ENCODE measurements at places on chromosomes 2 and 18.

DNA sequence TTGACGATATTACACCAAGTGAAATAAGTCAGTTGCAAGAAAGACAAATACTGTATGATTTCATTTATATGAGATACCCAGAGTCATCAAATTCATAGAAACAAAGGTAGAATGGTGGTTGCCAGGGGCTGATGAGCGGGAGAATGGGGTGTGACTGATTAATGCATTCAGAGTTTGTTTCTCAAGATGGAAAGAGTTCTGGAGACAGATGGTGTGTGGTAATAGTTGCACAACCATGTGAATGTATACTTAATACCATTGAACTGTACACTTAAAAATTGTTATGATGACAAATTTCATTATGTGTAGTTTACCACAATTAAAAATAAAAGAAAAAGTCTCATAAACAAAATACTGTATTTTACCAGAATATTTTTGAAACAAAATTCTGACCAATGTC is 117.3 kb downstream of the PIGN start:
- no peak for DNase-seq

- no peak for DNase-seq
These were observed 82.5 kb upstream of the GAREM1 start for GRCh38 chr18:32553174-32553573.

GRCh38 chr2:157720504-157720903 is 91.8 kb upstream of the ACVR1C start:
- no peak for DNase-seq

- no peak for DNase-seq
These were observed 6.8 kb upstream of the DCDC2C start for GRCh38 chr2:3696545-3696944.

- no peak for DNase-seq
These were observed 55.8 kb downstream of the MYOM1 start for GRCh38 chr18:3163968-3164367.

GRCh38 chr2:190887089-190887488 is 6.5 kb downstream of the GLS start:
- peak; percentile 46 for DNase-seq

- DNase-seq: no peak
These were observed 80.3 kb upstream of the TTC39C start for GRCh38 chr18:23934252-23934651.

DNA sequence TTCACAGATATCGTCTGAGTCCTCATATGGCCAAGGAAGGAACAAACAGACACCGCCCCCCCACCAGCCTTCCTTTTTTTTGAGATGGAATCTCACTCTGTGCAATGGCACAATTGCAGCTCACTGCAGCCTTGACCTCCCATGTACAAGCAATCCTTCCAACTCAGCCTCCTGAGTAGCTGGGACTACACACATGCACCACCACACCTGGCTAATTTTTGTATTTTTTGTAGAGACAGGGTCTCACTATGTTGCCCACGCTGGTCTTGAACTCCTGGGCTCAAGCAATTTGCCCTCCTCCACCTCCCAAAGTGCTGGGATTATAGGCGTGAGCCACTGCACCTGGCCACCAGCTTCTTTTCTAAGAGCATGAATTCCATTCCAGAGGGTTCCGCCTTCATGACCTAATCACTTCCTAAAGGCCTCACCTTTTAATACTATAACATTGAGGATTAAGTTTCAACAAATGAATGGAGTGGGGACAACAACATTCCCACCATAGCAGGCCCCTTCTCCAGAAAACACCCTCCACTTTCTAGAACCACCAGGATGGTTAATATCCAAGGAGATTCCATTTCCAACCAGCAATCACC is 2.2 kb upstream of the TMBIM1 start:
- no peak for DNase-seq

- no peak for DNase-seq
These were observed 26.2 kb downstream of the TRIB2 start for GRCh38 chr2:12742891-12743290.

- no peak for DNase-seq
These were observed 236.8 kb downstream of the NCKAP5 start for GRCh38 chr2:133331436-133331835.

DNA sequence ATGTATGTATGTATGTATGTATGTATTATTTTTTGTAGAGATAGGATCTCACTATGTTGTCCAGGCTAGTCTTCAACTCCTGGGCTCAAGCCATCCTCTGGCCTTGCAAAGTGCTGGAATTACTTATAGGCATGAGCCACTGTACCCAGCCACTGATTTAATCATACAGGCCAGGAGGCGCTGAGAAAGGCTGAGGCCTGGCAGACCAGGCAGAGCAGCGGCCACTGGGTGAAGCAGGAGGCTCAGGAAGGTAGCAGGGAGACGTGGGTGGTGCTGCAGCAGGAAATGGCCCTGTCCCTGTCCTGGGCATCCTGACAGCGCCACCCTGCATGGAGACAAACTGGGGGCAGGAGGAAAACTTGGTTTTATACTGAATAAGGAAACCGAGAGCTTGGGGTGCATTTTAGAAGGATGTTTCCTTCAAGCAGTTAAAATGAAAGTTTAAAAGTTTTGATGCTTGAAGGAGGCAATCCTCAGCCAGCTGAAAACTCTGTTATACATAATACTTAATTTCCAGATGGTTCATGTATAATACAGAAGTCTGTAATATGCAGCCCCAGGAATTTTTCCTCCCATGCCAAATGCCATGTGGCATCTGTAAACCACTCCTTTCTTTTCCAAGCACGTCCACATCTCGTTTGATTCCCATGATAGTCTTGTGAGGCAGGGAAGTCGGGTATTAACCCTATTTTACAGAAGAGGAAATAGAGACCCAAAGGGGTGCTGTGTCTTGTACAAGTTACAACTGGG is 182.4 kb downstream of the CELF4 start:
- DNase-seq: no peak

- no peak for DNase-seq
These were observed 31.4 kb upstream of the MBP start for GRCh38 chr18:77164026-77164425.

GRCh38 chr2:241811201-241811951 is 2.4 kb downstream of the NEU4 start:
- no peak for DNase-seq

GRCh38 chr2:28591711-28592335 is 96.0 kb downstream of the PLB1 start:
- no peak for DNase-seq

GRCh38 chr2:98778741-98779483 is 48.0 kb upstream of the MGAT4A start:
- DNase-seq: no peak

DNA sequence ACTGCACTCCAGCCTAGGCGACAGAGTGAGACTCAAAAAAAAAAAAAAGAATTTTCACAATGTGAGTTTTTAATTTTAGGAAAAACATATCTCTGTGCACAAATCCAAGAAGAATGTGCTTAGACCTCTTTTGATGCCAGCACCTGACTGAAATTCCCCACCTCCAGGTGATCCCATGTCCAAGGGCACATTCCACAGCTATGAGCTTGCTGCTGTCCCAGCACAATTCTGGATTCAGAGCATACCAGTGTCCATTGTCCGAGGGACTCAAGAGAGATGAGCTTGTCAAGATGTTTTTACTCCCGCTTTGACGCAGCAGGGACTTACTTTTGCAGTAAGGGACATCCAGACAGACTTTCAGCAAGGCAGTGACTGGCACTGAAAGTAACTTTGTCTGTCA is 489.1 kb upstream of the ACVR2A start:
- no peak for DNase-seq

- no peak for DNase-seq
These were observed 32.9 kb downstream of the SMAD7 start for GRCh38 chr18:48917579-48918517.

Data from RPMI7951 (cell line).